Stimulated activated CD8-positive, alpha-beta memory T cell treated with anti-CD3 and anti-CD28 coated beads, Interleukin-15, amount 100 ng/mL, for 4 hours (primary cell): ENCODE measurements at places on chromosomes 11 and 22.

GRCh38 chr11:115344846-115345245 lies 159.4 kb downstream of the CADM1 start:
- no peak for DNase-seq

DNA sequence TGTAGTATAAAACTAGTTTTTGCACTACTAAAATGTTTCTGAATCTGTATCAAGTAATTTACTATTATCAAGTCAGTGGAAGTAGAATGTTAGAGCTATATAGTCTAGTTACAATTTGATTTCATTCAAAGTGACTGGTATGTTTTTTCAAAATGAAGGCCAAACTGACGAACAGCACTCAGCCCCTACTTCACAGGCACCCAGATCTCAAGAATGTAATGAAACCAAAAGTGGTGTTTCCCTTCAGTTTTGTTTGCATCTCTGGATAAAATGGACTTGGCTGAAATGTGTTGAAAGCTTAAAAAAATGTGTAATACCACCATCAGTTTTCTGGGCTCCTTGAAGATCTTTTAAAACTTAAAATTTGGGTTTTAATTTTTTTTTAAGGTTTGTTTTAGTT lies 46.4 kb downstream of the QSER1 start:
- DNase-seq = no peak

GRCh38 chr22:48135592-48135991 lies 1373.1 kb downstream of the TBC1D22A start:
- no peak for DNase-seq

DNA sequence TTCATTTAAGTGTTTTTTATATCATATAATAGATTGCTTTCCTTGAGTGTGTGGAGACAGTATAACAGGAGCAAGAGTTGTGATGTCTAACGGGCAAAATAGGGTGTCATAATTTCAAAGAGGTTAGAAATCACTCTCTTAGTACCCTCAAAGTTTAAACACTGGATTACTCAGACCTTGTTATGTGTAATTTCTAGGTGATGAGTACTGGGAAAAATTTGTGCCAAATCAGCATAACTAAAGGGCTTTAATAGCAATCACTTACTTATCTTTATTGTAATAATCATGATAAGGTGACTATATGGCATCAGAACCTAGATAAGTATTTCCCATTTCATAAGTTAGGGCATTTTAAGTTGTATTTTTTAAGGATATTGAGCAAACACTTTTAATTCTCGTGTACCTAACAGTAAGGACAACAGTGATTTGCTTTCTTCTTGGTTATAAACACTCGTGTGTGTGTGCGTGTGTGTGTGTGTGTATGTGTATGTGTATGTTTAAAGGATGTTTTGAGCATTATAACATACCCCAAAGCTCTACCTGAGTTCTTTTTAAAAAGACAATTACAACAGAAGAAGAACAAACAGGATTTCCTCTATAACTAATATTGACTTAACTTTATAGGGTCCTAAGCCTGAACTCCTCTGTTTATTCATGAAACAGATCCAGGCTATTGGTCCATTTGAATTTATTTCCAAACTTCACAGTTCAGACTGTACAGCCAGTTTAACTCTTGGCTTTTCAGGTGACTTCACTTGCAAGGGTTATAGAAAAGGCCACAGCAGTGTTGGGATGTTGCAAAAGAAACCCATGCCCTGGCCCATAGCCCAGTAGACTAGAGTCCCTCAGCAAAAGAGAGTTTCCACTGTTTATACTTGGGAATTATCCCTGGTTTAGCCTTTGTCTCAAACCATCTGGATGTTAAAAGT lies 23.7 kb upstream of the PDE3B start:
- DNase-seq = no peak

DNA sequence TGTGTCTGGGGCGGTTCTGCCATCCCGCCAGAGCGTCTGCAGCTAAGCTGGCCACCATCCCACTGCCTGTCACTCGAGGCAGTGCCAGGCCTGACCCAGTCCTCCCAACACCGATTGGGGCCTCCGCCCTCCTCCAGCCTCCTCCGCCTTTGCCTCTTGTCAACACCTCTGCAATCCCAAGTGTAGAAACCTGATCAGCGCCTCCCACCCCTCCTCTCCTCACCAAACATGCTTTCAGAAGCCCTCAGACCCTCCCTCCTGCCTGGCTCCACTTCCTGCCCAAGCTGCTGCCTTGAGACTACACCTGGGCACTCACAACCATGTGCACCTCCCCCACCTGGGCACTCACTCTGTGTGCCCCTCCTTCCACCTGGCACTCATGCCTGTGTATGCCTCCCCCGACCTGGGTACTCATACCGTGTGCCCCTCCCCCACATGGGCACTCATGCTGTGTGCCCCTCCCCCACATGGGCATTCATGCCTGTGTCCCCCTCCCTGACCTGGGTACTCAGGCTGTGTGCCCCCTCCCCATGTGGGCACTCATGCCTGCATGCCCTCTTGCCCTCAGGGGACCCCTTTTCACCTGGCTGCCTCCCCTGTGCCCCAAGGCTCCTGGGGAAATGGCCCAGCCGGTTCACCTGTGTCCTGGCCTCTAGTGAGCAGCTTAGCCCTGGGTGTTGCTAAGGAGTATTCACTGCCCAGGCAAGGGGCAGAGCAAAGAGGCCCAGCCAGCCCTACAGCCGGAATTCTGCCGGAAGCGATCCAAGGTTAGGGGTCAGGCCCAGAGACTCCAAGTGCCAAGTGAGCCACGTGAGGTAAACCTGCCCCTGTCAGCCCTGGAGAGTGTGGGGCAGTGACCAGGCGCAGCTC lies 5.5 kb upstream of the IFITM10 start:
- DNase-seq = no peak

DNA sequence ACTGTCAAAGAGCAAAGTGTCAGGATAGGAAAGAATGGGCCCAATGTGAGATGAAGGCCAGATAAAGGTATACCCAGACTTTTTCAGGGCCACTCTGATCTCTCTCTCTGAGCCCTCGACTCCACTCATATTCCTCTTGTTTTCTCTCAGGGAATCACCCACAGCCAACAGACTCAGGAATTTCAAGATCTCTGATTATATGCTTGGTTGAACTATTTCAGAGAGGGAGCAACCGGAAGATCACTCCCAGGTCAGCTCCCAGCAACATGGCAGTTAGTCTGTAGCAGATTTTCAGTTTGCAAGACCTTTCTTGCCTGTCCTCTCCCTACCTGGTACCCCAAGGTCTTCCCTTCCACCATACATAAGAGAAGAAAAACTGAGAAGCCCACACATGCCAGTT lies 102.5 kb downstream of the C11orf58 start:
- DNase-seq = no peak

GRCh38 chr11:94602430-94603372 lies 35.5 kb downstream of the PIWIL4 start:
- no peak for DNase-seq

- no peak for DNase-seq
Observed at GRCh38 chr11:115871161-115871760, 367.0 kb upstream of the CADM1 start.

GRCh38 chr11:17400048-17400775 lies 11.8 kb upstream of the KCNJ11 start:
- no peak for DNase-seq

- no peak for DNase-seq
Observed at GRCh38 chr11:12556788-12557384, 117.3 kb upstream of the TEAD1 start.

- DNase-seq = no peak
Observed at GRCh38 chr11:34575671-34576070, 45.2 kb upstream of the EHF start.

GRCh38 chr22:24507716-24508115 lies 12.6 kb downstream of the UPB1 start:
- no peak for DNase-seq

DNA sequence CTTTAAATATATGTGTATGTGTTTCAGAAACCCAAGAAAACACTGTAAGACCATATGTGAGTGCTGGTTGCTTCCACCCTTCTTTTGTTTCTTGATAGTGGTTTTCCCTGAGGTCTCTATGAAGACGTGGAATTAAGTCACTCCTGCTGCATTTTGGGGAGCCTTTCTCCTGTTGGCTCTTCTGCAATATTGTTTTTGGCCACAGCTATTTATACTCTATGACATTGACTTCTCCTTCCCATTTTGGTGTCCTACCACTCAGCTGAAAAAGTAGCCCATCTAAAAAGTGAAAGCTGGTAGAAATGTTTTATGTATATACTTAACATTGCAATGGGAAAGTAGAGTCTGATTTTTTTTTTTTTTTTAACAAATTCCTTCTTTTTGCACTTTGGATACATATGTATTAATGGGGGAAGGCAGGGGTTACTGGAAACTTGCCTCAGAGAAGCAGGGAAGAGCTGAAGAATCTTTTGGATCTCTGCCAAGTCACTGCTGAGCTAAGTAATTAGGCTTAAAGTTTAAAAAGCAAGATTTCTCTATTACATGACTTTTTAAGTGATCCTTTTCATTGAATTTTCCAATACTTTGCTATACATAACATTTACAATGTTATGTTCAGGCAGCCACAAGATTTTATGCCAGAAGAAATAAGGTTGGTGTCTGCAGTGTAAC lies 1.8 kb downstream of the TTC17 start:
- no peak for DNase-seq

DNA sequence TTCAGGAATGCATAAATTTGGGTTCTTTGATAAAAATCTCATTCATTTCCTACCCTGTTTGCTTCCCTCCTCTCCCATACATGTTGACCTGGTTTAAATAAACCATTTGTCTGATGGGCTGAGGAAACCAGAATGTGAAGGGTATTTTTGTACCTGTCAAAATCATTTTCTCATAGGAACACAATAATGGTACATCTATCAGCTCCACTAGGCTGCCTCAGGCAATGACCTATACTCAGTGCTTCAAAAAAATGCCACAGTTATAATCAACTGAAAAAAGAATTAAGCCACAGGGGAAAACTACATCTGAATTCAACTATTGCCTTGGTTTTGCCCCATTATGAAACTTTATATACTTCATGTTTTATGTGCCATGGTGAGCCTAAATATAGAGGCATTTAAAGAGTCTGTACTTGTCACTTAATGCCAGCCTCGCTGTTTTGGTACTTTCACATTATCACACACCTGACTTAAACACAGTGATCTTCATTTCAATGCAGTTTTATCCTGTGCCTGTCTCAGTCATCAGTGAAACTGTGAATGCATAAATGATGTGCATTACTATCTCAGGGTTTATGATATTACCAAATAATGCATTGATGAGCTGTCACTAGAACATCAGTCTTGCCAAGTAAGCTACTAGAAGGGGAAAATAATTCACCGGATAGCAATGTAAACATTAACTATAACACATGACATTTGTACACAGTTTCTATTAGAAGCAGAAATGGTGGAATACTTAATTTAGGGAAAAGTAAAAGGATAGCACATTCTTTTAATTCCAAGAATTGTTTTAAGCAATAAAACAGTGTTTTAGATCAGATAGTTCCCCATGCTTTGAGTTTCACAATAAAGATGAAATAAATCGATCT lies 92.7 kb downstream of the MSANTD4 start:
- DNase-seq = no peak

DNA sequence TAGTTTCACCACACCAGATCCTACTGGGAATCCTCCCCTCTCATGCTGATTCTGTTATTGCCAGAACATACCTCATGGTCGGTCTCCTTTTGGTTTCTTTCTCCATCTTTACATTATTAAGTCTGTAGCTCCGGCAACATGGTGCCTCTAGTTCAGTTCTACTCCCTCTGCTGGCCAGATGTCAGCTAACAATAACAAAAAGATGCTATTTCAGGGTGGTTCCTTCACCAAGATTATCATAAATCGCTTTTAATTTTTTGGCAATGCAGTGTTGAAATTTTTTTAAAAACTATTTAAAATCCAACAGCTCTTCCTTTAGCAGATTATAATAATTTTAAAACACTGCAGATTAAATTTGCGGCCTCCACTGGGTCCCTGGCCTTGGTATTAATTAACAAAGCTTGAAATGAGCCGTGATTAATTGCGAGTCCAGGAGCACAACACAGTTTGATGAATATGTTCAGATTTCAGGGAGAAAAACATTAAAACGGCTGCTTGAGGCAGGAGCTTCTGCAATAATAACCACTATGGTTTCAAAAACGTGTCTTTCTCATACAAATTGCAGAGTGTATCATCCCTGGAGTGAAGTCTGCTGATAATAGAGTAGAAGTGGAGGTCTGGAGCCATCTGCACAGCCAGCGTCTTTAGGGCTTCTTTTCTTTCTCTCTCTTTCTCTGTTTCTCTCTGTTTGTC lies 492.9 kb upstream of the KIRREL3 start:
- DNase-seq = no peak

DNA sequence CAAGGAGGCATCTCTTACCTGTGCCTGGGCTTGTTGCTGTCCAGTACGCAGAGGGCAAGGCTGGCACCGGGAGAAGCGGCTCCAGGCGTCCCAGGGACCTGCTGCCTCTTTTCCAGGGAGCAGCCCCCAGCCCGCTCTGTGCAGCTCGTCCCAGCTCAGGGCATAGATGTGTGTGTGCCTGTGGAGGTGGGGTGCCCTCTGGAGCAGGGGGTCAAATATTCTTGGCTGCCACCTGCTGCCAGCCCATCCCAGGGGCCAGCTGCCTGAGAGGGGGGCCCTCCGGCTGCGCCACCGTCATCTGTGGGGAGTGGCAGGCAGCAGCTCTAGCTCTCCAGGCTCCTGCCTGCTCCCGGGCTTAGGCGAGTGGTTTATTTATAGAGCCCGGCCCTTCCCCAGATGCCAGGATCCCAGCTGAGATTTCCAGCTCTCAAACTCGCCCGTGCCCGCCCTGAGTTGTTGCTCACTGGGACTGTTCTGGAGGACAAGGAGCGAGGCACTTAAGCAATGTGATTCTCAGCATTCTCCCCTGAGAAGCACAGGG lies 87.5 kb downstream of the RTL6 start:
- no peak for DNase-seq

GRCh38 chr11:104033561-104033960 lies 2.9 kb upstream of the DDI1 start:
- DNase-seq = no peak

DNA sequence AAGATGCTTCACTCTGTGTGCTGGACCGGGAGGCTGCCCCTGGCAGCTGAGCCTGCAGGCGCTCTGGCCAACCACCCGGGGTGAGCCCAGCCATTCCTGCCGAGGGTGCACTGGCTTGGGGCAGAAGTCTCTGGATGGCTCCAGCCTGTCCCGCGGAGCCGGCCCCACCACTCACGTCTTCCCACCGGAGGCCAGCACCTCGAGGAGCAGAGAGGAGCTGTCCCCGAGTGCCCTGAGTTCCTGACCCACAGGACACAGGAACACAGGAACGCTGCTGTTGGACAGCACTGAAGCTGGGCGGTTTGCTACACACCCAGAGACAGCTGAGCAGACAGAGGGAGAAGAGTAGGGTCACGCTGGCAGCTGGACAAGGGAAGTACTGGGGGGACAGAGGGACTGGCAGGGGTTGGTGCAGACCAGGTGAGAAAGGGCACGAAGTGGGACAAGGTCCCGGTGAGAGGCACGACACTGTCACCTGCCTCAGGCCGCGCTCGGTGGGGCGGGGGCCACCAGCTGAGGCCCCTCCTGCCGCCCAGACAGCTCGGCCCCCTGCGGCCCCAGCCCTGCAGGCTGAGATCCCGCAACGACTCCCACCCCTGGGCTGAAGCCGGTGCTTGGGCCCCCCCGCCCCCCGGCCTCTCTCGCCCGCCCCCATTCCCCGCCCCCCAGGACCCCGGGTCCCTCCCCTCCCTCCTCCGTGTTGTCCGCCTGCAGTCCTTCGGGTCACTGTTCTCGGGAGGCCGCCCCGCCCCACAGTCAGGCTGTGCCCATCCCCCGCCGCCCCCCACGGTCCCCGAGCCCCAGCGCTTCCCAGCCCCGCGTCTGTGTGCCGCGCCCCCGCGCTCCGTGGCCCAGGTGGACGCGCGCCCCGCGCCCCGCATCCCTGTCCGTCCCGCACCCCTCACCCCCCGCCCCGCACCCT lies 624 bp upstream of the B4GALNT4 start:
- no peak for DNase-seq
